EH (cell line): ENCODE measurements at places on chromosomes 12 and 14.

- DNase-seq, result peak; percentile 87
Observed at GRCh38 chr12:89140602-89141238, 211.6 kb downstream of the DUSP6 start.

DNA sequence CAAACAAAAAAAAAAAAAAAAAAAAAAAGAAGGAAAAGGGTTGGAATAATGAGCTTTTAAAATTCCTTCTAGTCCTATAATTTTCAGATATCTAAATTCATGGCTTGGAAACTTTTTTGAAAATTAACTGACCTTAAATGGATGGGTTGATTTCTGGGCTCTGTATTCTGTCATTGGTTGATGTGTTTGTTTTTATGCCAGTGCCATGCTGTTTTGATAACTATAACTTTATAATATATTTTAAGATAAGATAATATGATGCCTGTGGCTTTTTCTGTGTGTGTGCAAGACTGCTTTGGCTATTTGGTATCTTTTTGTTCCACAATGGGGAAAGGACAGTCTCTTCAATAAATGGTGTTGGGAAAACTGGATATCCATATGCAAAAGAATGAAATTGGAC is 7.3 kb downstream of the OR10G3 start:
- DNase-seq, result no peak

DNA sequence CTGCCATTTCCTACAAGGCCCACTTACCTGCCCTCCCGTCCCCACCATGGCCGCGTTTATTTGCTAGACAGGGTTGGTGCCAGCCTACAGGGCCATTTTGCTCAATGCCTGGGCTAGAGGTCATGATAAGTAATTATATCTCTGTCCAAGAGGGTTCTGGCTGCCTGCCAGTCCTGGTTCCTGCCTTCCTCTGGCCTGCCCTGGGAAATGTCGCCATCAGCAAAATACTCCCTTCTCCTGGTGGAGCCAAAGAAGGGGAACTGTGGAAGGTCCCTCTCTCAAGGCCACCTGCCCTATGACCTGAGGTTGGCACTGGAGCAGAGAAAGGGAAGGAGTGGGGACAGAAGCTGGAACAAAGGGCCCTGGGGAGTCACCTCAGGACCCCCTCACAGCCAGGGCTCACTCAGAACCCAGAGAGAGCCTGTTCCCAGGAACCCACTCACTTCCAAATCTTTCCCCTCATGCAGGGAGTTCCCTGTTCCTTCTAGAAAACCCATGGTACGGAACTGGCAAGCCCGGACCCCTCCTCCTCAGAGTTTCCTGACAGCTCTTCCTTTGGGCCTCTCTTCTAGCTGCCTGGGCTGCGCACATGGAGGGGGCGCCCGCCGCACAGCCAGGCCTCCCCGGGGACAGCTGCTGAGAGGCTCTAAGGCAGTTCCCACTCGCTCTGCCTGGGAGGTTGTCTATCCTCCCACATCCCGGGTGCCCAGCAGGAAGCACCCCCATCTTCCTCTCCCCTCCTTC is 280.5 kb downstream of the DPF3 start:
- DNase-seq, result peak; percentile 54

DNA sequence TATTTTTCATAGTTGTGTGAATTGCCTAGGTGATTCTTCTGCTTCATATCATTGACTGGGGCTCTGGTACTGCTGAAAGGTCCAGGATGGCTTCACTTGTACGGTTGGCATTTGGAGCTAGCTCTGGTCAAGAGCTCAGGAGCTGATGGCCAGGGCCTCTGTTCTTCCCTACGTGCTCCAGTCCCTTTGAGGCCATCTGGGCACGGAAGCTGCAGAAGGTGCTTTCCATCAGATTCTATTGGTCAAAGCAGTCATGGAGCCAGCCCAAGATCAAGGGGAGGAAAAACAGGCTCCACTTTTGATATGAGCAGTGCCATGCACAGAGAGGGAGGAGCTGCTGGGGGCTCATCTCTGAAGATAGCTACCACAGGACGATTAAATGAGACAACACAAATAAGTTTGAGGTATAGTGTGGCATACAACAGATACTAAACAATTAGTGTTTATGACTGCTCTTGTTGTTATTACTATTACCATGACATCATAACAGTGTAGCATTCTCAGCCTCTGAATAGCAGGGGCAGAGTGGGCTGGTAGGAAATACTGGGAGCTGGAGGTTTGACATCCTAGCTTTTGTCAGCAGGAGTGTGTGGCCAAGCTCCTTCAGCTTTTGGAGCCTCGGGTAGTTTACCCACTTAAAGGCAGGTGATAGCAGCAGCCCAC is 10.4 kb downstream of the KRT83 start:
- DNase-seq, result peak; percentile 62

GRCh38 chr12:95573951-95574576 is 22.8 kb upstream of the USP44 start:
- DNase-seq, result no peak

DNA sequence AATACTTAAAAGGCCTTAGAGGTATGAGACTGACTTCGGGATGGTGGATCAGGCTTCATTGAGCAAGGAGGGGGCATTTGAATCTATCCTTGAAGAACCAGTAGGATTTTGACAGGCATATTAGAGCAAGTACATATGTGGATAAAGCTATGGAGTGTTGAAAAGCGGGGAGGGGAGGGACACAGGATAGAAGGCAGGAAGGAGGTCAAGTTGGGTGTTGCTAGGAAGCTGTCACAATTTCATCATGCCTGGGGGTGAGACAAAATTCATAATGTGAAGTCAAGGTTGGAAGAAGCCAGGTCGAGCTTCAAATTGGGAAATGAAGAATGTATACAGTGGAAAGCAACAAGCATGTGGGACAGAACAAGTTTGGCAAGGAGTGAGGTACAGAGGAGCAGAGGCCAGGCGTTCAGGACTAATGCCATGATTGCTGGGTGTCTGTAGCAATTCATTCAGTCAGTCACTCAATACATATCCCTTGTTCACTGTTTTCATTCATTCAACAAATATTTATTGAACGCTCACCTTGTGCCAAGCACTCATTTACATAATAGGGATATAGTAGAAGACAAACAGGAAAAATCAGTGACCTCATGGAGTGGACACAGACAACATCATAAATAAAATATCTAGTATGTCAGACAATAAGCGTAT is 58.3 kb upstream of the LTA4H start:
- DNase-seq, result no peak

DNA sequence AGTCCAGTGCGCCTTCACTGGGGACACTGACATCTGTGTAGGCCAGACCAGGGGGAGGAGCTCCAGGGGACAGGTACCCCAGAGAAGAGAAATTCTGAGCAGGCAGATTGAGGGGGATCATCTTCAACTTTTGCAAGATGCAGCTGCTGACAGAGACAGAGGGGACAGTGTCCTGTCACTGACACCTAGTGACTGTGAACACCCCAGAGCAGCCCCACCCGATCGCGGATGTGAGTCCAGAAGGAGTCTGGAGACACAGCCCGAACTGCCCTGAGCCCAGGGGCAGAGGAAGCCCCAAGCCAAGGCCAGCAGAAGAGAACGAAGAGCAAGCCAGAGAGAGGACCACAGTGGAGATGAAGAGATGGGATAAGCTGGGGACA is 21.7 kb upstream of the LRTM2 start:
- no peak for DNase-seq

GRCh38 chr12:120710805-120711296 is 593 bp downstream of the UNC119B start:
- DNase-seq, result peak; percentile 35
